ENCODE measurements at places on chromosomes 7 and 10.

GRCh38 chr7:145863-146262 lies 46.5 kb upstream of the FAM20C start:
- no peak for DNase-seq

GRCh38 chr10:80462981-80463741 lies 9.1 kb downstream of the TSPAN14 start:
- no peak for DNase-seq

- DNase-seq: no peak
Measured at GRCh38 chr7:18437101-18437500, 58.4 kb upstream of the HDAC9 start.

DNA sequence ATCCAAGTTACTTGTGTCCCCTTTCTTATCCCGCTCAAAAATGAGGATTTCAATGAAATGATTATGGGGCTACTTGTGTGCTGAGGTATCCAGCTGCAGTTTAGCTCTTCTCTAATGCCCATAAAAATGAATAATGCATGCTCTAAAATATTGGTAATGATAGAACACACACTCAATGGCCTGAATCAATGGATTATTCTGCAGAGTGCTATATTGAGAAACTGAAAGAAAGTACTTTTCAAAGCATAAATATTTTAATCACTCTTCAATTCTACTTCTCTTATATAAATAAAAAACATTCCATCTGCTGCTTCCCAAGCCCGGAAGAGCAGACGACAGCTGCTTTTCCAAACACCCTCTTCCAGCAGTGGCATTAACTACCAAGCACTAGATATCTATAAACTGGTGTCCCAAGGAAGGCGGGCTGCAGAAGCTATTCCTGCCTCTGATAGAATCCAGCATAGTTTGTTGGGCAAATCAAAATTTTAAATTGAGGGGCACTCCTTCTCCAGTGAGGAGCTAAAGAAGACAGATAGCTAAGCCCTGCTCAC lies 284.9 kb upstream of the AOAH start:
- DNase-seq: no peak

DNA sequence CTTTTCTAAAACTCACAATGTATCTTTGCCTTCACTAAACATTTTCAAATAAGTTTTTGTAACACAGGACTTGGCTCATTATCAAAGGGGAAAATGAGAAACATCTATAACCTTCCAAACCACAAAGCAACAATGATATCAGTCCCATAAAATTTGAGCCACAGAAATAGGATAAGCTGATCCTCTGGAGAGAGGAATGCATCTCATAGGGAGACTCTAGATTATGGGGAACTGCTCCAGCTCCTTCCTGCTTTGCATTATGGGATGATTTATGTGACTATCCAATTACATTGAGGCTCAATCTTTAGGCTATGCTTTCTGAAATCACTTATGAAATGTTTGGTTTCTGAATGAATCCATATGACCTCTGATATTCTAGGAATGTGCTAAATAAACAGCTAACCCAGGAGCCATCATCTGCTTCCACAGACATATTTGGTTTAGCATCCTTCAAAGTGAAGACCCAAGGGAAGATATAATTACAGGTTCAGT lies 70.4 kb downstream of the CUBN start:
- DNase-seq: no peak

DNA sequence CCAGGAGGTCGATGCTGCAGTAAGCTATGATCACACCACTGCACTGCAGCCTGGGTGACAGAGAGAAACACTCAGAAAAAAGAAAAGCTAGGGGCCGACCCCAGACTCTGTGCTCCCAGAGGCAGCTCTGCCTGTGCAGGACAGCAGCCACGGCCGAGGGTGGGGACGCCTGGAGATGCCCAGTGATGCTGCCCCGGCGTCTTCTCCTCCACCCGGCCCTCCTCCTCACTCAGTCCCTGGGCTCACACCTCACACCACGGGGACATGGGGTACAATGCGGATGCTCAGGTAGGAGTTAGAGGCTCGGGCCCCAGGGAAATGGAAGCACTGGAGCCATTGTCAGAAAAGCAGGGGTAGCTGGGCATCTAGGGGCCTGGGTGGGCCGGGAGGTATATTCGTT lies 46.3 kb upstream of the ELFN1 start:
- DNase-seq: no peak

DNA sequence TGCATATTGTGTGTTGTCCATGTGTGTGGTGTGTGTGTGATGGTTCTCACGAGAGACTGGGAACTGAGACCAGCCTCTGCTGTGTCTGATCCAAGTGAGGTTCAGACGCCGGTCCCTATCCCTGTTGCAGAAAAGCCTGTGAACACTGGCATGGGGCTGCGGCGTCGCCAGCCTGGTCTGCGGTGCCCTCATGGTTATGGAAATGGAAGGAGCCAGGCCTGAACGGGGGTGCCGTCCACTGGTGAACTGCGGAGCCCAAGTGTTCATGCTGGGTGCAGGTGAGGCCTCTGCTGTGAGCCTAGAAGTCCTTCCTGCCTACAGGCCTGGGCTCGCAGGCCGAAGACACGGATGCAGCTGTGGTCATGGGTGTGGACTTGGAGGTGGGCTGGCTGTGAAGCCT lies 18.7 kb upstream of the NCAPG2 start:
- DNase-seq: no peak

DNA sequence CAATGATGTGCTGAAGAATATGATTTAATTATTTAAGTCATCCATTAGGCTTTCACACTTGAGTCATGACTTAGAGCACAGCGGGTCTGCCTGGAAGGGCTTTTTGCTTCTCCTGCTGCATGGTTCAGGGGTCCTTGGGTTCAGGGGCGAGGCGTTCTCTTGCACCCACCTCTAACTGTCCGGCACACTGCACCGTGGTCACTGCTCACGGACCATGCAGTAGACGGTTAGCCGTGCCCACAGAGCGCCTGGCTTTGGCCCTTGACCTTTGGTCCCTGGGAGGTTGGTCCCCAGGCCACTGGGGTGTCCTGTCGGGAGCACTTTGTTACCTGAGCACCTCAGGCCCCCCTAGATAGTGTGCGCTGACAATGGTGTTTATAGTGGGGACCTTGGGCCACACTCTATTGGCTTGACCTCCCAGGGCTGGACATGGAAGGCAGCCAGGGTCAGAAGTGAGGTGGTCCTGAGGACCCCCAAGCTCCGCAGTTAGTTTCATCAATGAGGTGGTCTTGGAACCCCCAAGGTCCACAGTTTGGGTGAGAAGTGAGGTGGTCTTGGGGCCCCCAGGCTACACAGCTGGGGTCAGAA lies 110.6 kb downstream of the ACTR3B start:
- no peak for DNase-seq

GRCh38 chr10:74008212-74008731 lies 10.4 kb downstream of the VCL start:
- DNase-seq: no peak

GRCh38 chr7:104804696-104805095 lies 209.3 kb upstream of the KMT2E start:
- no peak for DNase-seq

- no peak for DNase-seq
Measured at GRCh38 chr7:133470-133869, 58.9 kb upstream of the FAM20C start.

DNA sequence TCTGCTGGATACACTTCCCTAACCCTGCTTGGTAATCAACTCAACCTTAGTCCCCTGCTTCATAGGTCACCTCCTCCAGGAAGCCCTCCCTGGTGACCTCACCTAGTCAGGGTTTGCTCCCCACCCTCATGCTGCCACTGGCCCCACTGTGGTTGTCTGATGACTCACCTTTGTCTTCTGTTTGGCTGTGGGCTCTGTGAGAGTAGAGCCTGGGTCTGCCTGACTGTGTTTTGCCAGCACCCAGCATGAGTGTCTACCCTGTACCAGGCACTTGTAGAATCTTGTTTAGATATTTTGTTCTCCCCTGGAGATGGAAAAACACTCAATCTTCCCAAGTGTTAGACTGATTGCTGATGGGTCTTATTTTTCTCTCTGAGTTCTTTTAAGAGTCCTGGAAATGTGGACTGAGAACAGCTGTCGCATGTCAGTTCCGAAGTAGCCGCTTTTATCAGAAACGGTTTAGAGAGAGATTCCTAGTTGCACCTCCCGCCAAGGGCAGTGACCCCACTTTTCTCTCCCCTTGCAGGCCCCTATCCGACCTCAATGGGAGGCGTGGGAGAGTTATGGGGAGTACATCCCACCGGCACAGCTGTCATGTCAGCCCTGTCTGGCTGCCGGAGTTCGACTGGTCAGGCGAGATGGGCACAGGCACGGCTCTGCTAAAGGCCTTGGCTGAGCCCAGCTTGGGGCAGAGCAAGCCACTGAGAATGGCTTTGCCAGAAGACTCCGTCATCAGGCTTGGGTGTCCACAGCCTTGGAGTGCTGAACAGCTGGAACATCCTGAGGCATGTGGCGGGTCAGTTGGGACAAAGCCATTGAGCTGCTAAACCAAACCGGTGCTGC lies 134.3 kb downstream of the GRK5 start:
- no peak for DNase-seq

DNA sequence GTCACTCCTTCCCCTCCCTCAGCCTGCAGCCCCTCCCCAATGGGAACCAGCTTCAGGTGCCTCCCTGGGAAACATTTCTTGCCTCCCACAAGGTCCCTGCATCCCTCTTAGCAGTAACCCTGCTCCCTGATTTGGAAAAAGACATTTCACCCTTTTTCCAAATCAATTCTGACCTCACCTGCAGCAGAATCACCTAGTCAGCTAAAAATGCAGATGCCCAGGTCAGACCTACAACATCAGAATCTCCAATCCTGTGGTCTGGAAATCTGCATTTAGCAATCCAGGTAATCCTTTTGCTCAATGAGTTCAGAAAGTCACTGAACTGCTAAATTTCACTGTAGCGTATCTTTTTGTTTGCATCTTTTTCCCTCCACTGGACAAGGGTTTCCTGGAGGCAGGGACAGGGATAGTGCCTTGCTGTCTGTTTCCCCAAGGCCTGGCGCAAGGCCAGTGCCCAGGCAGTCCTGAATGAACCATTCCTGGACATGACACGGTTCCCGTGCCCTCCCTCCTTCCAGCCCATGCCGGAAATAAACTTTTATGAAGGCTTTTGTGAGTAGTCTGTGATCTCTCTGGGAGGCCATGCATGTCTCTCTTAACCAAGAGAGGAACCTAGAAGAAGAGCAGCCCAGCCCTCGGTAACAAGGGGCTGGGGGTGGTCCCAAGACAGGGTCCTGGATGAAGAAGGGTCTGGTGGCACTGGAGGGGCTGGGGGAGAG lies 44.0 kb downstream of the COL13A1 start:
- no peak for DNase-seq

GRCh38 chr7:70696201-70696754 lies 435.7 kb upstream of the GALNT17 start:
- DNase-seq: no peak

GRCh38 chr10:101230183-101230917 lies 1.1 kb upstream of the LBX1 start:
- no peak for DNase-seq

GRCh38 chr7:11448323-11448722 lies 383.7 kb downstream of the THSD7A start:
- no peak for DNase-seq

GRCh38 chr7:142855114-142855743 lies 353 bp downstream of the EPHB6 start:
- no peak for DNase-seq

GRCh38 chr10:26015092-26015491 lies 81.1 kb downstream of the MYO3A start:
- DNase-seq: no peak

DNA sequence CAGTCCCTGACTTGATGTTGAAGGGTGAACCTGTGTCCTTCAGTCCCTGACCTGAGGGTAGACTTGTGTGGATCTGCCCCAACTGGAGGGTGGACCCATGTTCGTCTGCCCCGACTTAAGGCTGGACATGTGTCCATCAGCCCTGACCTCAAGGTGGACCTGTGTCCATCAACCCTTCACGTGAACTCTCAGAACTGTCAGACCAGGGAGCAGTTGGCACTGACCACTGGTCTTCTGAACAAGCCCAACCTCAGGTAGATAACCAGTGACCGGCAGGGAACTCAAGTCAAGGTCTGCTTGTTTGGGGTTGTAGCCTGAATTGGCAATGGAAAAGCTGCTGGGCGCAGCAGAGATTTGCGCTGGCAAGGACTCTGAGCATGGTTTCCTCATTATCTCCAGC lies 96.5 kb downstream of the ADCY1 start:
- DNase-seq: no peak

GRCh38 chr7:27771111-27771510 lies 31.1 kb downstream of the TAX1BP1 start:
- no peak for DNase-seq

GRCh38 chr7:116258734-116259133 lies 48.4 kb downstream of the TES start:
- DNase-seq: no peak

DNA sequence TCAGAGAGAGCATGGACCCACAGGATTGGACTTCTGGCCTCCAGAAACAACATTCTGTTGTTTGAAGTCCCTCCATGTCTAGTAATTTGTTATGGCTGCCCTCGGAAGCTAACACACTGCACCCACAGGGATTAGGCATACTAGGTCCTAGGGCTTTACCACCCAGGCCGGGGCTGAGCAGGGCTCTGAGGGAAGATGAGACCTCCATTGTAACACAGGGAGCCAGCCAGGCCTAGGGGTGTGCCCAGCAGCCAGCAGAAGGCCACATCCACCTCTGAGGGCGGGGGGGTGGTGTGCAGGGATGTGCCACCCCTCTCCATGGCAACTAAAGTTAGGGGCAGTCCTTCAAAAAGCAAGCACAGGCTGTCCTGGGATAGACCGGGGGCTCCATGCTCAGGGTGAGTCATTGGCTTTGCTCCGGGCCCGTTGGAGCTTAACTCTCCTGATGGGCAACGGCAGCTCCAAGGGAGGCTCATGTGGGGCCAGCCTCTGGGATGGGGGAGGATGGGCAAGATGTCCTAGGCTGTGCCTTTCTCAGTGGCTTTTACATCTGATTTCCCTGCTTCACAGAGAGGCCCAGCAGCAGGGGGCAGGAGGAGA lies 96.6 kb upstream of the GPR26 start:
- DNase-seq: no peak

- DNase-seq: no peak
Measured at GRCh38 chr7:47816647-47817046, 131.6 kb downstream of the PKD1L1 start.

DNA sequence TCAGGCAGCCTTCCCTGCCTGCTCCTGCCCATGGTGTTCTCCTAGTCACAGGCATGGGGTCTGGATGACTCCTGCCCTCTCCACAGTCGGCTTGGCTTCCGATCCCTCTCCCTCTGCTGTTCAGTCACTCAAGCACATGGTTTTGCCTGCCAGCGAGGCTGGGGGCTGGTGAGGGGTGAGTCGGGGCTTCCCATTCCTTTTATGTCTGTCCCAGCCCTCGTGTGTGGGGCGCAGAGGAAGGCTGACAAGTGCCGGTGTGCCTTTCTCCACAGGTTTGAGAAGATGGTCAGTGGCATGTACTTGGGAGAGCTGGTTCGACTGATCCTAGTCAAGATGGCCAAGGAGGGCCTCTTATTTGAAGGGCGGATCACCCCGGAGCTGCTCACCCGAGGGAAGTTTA lies 40.1 kb downstream of the TACR2 start:
- no peak for DNase-seq

GRCh38 chr10:86177537-86178155 lies 188.9 kb downstream of the GRID1 start:
- DNase-seq: no peak

- DNase-seq: no peak
Measured at GRCh38 chr7:46557781-46558180, 636.7 kb upstream of the IGFBP3 start.

Data from esophagus squamous epithelium (tissue), 5 donors.